Right lobe of liver (tissue), 6 donors: ENCODE measurements at places on chromosomes 1 and 21. TPM values are rescaled to one million over a fixed set of nuclear protein-coding genes. Genes with fewer than 3 reads are reported as not detected.

DNA sequence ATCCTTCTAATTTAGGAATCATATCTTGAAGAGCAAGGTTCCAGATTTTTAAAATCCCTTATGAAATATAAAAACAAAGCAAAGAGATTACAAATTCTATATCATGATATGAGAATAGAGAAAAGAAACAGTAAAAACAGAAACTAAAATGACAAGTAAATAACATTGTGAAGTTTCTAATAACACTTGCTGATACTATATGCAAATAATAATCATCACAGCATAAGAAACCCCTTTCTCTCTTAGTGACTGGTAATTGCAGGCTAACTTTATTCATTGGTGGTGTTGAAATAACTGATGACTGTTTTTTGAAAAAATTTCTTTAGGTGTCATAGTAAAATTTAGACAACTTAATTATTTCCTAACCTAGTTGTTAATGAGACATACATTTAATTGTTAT, 281.6 kb downstream of the PLA2G4A start:
- DNase-seq, result no peak

Gene AQP10
- not detected for total RNA-seq

GRCh38 chr1:236332092-236332758, 50.5 kb upstream of the ERO1B start:
- peak; percentile 69 for DNase-seq

Gene PTPN14
- 1.6 TPM for total RNA-seq

DNA sequence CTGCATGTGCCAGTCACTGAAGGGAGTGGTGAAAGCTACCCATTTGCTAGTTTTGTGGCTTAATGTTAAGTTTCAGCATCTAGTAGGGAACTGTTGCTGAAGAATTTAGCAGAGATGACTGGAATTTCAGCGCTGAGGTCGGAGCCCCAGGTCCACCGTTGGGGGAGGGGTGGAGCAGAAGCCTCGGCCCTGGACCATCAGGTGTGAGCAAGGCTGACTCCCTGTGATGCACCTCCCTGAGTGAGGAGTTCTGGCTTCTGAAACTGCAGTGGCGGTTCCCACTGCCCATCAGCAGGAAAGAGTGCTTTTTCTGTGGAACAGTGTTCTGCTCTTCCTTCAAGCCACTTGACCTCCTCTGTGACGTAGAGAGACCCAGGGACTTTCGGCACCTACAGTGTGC, 1.3 kb downstream of the NOS1AP start:
- DNase-seq, result no peak

GRCh38 chr1:158864595-158864994, 33.4 kb downstream of the MNDA start:
- DNase-seq, result no peak

DNA sequence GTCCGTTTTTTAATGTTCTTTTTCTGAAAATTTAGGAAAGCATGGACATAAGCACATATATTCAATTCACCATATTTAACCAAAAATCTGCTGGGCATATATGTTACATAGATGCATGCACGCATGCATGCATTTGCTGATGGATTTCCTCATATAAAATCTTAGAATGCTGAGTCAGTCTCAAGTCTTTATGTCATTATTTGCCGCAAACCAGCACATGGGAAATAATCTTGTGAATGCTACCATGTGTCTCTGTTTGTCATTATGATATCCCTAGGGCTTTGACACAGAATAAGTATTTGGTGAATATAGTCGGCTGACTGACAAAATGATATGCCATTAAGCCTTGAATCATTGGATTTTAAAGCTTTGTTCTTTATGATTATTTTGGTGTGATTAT, 776.5 kb downstream of the KCNT2 start:
- DNase-seq, result no peak

Gene KRTAP26-1
- not detected for total RNA-seq

GRCh38 chr21:23471877-23472276, 2135.4 kb downstream of the MRPL39 start:
- DNase-seq, result no peak

DNA sequence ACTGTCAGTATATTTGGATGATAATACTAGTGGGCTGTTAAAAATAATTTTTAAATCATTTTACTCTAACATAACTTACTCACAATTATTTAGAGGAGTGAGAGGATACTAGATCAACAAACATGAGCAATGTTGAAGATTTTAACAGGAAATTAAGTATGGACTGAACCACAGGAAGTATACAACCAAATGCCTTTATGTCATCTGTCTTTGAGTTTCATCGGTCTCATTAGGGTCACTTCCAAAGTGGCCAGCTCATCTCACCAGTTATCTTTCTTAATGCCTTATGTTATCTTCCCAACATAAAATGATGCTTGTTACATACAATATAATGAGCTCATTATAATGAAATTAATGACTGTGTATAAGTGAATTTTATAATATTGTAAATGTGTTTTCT, 1.5 kb upstream of the RGS1 start:
- DNase-seq, result no peak

GRCh38 chr21:46146856-46147255, 8.5 kb downstream of the FTCD start:
- peak; percentile 27 for DNase-seq

DNA sequence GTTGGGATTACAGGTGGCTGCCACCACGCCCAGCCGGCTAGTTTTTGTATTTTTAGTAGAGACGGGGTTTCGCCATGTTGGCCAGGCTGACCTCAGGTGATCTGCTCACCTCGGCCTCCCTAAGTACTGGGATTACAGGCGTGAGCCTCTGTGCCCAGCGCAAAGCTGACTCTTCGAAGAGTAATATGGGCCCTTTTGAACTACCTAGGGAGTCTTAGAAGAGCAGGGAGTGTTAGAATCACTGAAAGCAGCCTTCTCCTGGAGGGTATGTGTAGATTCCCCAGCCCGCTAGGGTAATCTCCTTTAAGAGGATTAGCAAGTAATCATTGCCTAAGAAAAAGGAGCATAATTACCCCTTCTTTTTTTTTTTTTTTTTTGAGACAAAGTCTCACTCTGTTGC, 6.5 kb upstream of the MAST2 start:
- DNase-seq, result no peak

DNA sequence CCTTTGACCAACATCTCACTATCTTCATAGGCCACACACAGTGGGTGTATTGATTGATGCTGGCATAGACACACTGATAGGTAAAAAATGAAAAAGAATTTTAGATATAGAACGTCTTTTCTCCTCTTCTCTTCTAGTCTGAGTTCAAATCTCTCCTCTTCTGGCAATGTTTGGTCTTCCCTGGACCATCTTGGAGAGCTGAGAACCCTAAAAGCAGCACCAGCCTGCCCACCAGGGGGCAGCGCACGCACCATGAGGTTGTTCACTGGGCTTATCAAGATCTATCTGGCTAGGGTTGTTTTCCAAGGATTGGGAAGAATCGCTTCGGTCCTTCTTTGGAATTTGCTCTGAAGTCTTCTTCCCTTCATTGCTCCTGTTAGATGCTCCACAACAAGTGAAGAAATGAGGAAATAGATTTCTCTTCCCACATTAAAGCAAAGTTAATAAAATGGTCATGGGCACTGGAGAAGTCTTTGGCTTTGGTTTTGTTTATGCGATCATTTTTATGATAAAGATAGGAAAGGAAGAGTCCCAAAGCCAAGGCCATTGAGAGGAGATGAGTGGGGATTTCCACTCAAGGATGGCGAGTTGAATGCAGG, 104.0 kb upstream of the OLIG2 start:
- no peak for DNase-seq

GRCh38 chr1:238450976-238451375, 560.3 kb upstream of the ZP4 start:
- no peak for DNase-seq

Gene SPATA17
- total RNA-seq, result 0.24 TPM

DNA sequence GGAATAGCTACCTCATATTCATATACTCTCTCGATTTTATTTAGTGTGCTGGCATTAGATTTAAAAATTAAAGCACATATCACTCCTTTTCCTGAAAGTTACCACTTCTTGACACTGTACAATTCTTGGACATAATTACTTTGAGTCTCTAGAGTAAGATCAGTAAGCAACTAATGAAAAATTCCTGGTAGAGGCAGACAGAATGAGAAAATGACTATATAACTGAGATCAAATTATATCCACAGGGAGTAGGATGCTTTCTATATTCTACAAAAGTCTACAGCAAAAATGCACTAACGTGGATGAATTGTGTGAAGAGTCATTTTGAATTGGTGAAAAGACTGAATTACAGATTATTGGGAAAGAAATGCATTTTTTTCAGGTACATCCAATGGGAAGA, 445.7 kb downstream of the PTBP2 start:
- no peak for DNase-seq

Gene PODN
- 9.8 TPM for total RNA-seq

Gene PRDX6
- total RNA-seq, result 213 TPM
